ENCODE measurements at places on chromosomes 4 and X. TPM values are rescaled to one million over a fixed set of nuclear protein-coding genes. Genes with fewer than 3 reads are reported as not detected.
A peak's percentile ranks its signal among the peaks of the same experiment; 100 is the strongest.

DNA sequence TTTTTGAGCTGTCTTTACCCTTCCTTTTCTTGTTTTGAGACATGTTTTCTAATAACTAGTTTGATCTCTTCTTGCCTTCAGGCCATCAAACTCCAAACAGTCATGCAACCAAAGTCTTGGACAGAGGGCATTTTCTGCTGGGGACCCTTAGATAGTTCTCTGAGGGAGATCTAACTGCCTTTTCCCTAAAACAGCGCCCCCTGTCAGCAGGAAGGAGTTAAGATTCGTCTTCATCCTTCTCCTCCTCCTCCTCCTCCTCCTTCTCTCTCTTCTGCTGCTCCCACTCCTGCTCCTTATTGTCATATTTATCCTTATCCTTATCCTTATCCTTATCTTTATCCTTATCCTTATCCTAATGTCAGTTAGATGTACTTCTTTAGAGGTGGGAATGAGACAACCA lies 417.2 kb downstream of the TRAM1L1 start:
- no peak for DNase-seq

DNA sequence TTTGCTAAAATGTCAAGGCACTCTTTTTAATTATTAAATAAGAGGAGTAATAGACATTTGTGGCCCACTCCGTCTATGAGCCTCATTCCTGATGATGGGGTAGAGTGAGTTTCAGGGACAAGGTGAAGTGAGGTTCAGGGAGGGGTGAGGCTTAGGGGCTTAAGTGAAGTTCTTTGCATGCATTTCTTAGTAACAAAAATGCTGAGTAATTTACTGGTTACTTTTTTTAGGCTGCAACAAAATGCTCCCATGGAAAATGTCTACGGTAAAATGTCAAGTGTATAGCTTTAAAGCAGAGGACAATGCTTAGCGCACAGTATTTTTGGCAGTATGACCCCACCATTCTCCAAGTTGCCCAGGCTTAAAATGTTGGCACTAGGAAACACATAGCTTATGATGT lies 2.0 kb upstream of the USO1 start:
- no peak for DNase-seq

Gene HOPX
- total RNA-seq, result 74.6 TPM

DNA sequence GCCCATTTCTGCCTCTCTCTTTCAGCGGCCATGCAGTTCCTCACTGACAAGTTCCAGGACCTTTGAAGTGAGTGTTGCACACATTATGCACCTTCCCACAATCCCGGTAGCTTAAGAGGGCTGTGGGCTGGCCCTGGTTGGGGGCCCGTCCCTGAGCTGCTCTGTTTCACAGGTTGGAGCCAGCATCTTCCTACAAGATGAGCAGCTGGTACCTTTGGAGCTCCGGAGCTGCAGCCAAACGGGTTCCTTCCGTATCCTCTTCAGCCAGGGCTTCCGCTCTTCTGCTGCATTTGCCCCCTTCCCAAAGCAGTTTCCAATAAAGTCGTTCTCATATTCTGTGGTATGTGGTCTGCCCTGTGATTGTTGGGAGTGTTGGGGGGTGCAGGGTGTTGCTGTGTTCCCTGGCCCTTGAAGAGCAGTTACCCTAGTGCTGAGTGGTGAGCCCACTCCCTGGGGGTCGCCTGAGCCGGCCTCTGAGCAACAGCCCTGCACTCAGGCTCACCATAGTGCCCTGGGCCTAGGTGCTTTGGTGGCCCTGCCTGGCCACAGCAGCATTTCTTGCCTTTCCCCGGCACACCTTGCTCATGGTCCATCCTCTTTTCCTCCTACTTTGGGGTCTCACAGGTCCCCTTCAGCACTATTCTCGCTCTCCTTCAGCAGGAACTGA lies 60.4 kb downstream of the CXorf49B start:
- no peak for DNase-seq

- no peak for DNase-seq
Observed at GRCh38 chr4:173501592-173502150, 28.4 kb downstream of the HAND2 start.

GRCh38 chr4:83961575-83961974 lies 425.7 kb downstream of the GPAT3 start:
- DNase-seq, result no peak

DNA sequence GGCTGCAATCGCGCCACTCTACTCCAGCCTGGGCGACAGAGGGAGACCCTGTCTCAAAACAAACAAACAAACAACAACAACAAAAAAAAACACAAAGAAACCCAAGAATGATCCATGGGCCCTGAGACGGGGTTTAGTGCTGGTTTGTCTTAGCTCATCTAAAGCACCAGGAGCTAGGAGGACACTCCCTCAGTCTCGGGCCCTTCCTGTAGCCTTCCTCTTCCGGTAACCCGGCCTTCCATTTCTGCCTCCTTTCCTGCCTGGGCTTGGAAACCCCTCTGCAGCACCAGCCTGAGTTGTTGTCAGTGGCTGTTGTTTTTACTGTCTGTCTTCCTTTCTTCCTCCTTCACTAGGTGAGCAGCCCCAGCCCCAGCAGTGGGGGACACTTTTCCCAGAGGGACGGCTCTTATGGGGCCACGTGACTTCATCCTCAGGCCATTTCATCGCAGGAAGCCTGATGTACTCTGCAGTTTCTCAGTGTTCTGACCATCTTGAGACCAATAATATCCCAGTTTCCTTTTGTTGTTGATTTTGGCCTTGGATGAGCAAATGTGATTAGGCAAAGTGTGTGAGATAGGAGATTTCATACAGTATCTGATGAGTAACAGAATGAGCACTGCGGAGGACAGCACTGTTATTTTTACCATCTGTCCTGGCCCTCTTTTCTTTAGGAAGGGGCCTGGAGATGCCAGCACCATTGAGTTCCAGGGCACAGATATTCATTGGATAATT lies 90.1 kb downstream of the ANAPC4 start:
- DNase-seq, result no peak

- DNase-seq, result peak; percentile 77
Observed at GRCh38 chr4:17447675-17448298, 64.1 kb downstream of the QDPR start.

- DNase-seq, result no peak
Observed at GRCh38 chr4:55005910-55006309, 119.5 kb downstream of the KDR start.

GRCh38 chr4:620851-621261 lies 4.5 kb upstream of the PDE6B start:
- DNase-seq, result no peak

Gene FNIP2
- total RNA-seq, result 16.0 TPM

Gene CSN3
- not detected for total RNA-seq

Gene RTL9
- not detected for total RNA-seq

Gene SSX2B
- not detected for total RNA-seq

DNA sequence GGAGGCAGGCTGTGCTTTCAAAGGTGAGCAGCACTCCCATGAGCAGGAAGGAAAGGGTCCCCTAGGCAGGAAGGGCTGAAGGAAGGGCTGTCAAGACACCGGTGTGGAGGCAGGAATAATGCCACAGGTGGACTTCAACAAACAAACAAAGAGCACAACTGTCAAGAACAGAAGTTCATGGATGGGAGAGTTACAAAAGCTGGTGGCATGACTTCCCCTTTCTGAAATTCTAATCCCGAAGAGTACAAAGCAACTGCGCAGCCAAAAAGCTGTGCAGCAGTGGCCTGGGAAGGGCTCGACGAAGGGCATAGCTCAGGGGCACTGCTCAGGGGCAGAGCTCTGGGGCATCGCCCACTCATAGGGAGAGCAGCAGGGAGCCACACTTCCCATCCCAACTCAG lies 582.3 kb upstream of the DIPK2B start:
- no peak for DNase-seq

- DNase-seq, result no peak
Observed at GRCh38 chrX:118693843-118694242, 33.6 kb upstream of the IL13RA1 start.

Gene CYLC1
- not detected for total RNA-seq

DNA sequence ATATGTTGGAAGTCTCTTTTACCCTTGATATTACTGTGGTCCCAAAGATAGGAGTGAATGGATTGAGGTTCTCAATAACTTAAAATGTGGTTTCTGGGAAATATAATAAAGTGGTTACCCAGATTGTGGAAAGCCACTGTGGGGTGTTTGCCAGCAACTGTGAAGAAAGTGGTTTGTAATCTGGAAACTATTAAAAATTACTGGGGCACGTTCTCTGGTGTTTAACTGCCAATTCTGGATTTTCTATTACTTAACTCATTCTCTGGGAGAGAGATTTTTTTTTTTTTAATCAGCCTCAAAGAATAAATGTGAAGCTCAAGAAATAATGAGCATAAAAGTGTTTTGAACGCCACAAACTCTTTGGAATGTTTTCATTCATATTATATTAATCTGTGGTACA lies 4.9 kb upstream of the CXCL6 start:
- DNase-seq, result no peak

DNA sequence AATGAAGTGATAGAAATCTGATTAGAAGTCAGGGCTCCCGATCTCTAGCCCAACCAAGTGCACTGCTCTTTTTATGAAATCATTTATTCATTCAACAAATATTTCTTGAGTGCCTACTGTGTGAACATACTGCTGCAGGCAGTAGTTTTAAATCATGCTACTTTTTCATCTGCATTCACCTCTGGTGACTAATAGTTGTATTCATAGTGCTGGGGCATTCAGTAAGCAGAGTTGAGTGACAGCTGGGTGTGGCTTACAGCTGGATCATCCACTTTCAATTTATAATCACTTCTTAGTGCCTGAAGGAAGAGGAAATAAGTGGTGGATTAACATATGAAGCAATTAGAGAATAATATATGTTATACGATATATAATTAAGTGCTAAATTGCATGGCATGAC lies 94.1 kb upstream of the HPRT1 start:
- DNase-seq, result no peak

Measured in activated CD4-positive, alpha-beta T cell treated with anti-CD3 and anti-CD28 coated beads, Interleukin-2, amount 10 ng/mL, durations not matched to agents 7 days and 5 days (primary cell).